Activated T-helper 1 cell treated with anti-CD3 and anti-CD28 coated beads, Interleukin-2, amount 50 U/mL, for 16 hours (primary cell): ENCODE measurements at places on chromosomes 2 and 18.

DNA sequence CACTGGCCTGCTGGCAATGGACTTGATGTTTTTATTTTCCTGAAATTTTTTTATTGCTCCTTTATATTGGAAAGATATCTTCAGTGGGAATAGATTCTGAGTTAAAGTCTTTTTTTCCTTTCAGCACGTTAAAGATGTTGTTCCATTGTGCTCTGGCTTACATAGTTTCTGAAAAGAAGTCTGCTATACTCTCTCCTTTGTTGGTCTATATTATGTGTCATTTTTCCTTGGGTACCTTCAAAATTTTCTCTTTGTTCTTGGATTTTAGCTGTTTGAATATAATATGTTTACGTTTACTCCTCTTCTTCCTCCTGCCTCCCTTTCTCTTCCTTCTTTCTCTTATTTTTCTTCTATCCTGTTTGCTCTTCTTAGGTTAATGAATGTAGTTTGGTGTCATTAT is 105.5 kb downstream of the CAPN13 start:
- DNase-seq = no peak

DNA sequence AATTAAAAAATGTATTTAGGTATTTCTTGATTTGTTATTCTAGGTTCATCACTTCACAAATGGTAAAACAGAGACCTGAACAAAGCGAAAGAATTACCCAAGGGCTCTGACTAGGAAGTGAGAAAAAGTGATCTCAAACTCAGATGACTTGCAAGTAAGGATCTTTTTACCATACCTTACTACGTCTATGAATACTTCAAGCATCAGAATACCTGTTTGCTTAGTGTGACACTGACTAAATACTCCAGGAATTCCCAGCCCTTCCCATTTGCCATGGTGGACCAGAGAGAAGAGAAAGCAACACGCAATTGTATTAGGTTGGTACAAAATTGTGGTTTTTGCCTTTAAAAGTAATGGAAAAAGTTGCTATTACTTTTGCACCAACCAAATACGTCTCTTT is 35.8 kb upstream of the FIGN start:
- DNase-seq = no peak

DNA sequence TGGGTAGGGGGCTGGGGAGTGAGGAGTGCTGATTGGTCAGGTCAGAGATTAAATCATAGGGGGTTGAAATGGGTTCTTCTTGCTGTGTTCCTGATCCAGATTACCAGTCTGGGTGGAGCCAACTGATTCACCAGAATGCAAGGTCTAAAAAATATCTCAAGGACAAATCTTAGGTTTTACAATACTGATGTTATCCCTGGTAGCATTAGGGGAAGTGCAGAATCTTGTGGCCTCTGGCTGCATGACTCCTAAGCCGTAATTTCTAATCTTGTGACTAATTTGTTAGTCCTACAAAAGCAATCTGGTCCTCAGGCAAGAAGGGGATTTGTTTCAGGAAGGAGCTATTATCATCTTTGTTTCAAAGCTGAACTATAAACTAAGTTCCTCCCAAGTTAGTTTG is 289.2 kb upstream of the KYNU start:
- no peak for DNase-seq

DNA sequence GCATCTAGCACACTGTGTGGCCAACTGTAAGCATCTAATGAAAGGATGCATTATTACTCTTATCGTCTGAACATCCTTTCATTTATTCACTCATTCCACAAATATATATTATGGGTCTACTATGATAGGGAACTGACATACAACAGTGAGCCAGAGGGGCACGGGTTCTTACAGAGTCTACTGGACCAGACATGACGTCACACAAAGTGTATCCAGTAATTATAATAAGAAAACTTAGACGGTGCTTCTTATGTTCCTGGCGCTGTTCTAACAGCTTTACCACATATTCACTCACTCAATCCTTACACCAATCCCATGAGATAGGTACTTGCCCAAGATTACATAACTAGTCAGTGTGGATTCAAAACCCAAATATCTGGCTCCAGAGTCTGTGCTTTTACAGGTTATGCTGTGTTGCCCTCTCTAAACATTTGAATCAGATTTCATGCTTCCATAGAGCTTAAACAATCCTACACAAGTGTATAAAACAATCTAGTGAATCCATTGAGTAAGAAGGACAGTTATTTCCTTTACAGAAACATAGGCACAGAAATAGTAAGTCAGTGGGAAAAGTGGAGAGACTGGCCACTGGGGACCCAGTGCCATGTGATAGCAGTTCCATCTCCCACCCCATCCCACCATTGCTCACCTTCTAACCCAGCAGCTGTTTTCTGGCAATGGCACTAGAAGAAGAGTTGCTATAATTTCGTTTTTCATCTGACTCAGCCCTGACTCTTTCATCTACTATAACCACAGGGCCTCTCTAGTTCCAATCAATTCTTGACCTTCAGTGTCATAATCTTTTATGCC is 24.2 kb upstream of the ARL5A start:
- no peak for DNase-seq

GRCh38 chr2:231929961-231930592 is 3.9 kb upstream of the NPPC start:
- no peak for DNase-seq

DNA sequence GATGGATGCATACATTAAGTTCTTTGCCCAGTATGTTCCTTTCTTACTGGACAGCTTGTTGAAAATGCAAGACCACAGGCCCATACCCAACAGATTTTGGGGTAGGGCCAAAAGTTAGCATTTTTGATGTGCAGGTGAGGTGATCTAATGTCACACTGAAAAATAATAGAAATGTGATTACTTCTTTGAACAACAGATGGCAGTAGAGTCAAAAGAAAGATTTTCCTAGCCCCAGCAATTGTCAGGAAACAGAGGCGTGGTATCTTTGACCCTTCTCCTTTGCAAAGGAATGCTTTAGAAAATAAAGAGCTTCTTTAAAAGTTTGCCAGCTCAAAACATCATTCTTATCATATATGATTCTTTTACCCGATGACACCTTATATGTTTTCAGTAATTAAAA is 343.6 kb upstream of the SYT4 start:
- DNase-seq = no peak

- peak; percentile 13 for DNase-seq
Measured at GRCh38 chr2:174012347-174013314, 47.5 kb upstream of the SP3 start.

DNA sequence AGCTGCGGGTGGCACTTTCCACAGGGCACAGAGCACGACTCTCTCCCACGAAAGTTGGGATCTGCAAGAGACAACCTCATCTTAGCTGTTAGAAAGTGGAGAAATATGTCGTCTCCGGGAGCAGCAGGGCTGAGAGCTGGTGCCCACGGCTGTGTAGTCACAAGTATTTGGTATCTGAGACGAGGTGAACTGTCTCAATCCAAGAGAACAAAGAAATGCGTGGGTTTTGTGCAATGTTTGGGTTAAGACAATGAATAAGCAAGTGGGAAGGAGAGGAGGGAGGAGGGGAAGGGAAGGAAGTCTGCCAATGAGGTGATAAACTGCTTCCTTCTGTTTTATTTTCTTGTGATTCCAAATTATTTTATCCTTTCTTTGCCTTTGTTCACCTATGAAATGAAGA is 18.0 kb downstream of the DYTN start:
- no peak for DNase-seq

DNA sequence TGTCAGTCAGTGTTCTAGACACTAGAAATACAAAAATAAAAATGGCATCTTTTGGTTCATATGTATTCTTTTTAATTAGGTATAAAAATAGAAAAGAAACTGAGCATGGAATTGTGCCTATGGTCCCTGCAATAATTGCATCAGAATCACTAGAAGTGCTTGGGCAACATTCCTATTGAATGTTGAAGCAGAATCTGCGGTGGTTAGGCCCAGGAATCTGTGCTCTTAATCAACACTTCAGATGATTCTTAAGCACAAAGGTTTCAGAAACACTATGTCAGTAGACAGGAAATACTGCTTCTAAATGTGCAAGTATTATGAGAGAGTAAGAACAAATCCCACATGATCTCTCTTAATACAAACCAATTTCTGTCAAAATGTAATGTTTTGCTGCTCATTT is 20.3 kb upstream of the RBBP8 start:
- DNase-seq = no peak

DNA sequence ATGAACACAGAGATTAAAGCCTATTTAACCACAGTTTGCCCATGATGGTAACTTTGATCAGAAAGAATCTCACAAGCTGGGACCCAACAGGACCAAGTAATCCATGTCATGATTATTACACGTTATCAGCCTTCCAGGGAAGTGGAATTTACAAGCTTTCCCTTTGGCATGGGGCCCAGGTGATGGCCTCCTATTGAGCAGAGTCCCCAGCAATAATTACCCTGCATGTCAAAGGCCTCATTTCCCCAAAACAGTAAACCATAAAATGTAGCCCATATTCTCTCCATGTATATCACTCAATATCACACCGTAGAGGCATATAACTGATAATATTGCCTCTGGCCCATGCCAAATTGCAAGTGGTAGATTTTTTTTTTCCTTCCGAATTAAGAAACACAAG is 38.9 kb downstream of the PRKRA start:
- no peak for DNase-seq
